Stimulated activated CD8-positive, alpha-beta memory T cell treated with anti-CD3 and anti-CD28 coated beads, Interleukin-15, amount 100 ng/mL, for 24 hours (primary cell): ENCODE measurements at places on chromosomes 4 and X.

DNA sequence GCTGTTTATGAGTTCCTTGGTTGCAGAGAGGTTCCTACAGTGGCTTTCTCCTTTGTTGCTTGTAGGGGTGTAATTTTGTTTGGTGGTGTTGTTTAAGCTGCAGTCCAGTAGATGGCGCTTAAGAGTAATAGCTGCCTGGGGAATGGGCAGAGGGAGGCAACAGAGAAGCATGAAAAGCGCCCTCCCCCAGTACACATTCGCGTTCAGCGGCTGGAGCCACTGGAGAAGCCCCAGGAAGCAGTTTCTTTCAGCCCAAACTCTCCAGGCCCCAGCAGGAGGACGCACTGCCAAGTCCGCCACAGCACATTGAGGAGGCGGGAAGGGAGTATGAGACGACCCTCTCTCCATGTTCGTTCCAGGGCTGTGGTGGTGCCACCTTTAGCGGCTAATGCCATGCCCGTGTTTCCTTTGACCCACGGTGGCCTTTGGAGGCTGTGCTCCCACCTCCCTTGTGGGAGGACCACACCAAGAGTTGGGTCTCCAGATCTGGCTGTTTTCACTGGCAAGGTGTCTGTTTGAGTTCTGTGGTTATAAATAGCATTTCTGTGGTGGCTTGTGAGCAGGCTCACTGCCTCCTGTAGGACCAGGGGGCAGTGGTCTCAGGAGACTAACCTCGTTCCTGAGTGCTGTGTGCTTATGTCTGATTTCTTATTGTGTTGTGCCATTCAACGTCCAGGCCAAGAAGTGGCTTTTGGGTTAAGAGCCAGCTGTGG, 252.3 kb downstream of the ARHGAP10 start:
- no peak for DNase-seq

GRCh38 chr4:78940752-78941151, 1.5 kb upstream of the PAQR3 start:
- DNase-seq: no peak

- DNase-seq: no peak
Measured at GRCh38 chrX:22542641-22543040, 269.9 kb downstream of the CBLL2 start.

GRCh38 chrX:68534691-68535090, 35.8 kb downstream of the YIPF6 start:
- DNase-seq: no peak

DNA sequence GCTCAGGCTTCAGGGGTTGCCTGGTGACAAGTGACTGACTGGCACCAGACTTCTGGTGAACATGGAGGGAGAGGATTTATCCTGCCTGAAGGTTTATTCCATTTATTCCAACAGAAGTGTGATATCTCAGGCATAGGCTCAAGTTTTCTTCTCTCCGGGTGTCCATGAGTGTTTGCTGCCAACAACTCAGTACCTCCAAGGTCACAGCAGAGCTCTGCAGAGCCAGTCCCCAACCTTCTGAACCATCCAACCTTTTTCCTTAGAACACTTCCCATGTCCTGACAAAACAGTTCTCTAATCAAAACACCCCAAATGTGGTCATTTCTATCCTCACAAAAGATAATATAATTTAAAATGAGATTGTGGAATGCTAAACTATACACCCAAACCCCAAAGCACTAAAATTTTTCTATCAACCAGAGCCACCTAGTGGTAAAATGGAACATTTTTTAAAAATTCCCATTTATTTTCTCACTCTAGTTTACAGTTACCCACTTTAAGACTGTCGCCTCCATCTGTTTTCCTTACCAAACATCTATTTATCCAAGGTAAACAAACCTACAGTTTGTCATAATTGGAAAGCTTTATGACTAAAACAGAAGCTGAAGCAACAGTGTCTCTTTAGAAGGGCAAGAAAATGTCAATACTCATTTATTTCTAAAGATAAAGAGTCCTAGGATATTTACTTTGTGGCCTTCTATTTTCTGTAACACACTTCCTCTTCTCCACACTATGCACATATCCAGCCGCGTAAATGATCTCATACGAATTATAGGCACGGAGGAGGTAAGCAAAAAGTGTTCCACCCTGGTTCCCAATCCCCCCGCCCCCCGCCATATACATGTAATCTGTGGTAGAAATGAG, 39.5 kb downstream of the TMEM154 start:
- DNase-seq: no peak

GRCh38 chr4:174524242-174524641, 2.0 kb upstream of the HPGD start:
- no peak for DNase-seq

GRCh38 chrX:45794995-45795337, 594.3 kb upstream of the DIPK2B start:
- DNase-seq: no peak

DNA sequence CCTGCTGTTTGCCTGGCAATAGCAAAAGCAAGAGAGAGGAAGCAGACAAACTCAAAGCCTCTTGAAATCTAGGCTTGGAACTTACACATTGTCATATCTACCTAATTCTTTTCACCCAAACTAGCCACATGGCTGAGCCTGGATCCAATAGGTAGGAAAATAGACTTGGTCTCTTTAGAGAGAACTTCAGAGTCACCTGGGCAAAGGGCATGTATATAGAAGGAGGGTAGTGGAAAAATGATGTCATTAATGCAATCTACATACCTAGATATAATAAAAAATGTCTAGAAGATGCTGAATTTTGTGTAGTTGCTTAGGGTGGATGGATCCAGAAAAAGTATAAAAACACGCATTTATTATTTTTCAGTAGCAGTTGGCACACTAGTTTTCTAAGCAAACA, 237.0 kb upstream of the GEMIN8 start:
- DNase-seq: no peak

GRCh38 chr4:7060346-7061150, 7.3 kb downstream of the GRPEL1 start:
- no peak for DNase-seq

- DNase-seq: no peak
Measured at GRCh38 chrX:40094041-40094899, 3.5 kb downstream of the BCOR start.
